IPS-NIHi11 (cell line): ENCODE measurements at places on chromosomes 1 and 21.

DNA sequence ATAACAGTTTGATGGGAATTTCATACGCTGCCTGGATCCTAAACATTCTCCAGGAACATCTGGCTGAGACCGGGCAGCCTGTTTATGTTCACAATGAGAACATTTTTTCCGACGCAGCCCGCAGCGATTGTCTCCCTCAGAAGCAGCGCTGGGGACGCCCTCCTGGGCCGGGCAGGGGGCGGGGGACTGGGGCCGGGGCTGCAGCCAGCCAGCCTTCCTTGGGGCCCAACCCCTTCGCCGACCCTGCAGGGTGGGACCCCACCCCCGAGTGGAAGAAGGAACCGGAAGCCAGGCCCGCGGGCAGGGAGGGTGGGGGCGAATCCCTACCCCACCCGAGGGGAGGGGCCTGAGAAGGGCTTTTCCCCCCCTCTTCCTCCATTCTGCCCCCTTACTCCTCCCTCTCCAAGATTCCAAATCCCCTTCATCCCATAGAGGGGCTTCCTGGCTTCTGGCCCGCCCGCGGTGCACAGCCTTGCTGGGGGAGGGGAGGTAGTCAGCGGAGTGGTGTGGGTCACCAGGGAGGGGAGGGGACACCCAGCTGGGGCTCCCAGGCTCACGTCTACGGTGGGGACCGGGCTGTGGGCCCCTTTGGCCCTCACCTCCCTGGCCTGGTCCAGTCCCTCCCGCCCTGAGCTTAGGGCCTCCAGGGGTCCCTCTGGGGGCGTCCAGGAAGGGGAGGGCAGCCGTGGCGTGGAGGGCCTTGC is 60.6 kb downstream of the WNT9A start:
- DNase-seq: peak; percentile 83

GRCh38 chr21:27633631-27634030 is 666.7 kb upstream of the ADAMTS5 start:
- no peak for DNase-seq

- DNase-seq: no peak
Observed at GRCh38 chr1:111366256-111366655, 61.3 kb downstream of the OVGP1 start.

GRCh38 chr1:151715726-151716404 is 738 bp downstream of the CELF3 start:
- DNase-seq: peak; percentile 67

DNA sequence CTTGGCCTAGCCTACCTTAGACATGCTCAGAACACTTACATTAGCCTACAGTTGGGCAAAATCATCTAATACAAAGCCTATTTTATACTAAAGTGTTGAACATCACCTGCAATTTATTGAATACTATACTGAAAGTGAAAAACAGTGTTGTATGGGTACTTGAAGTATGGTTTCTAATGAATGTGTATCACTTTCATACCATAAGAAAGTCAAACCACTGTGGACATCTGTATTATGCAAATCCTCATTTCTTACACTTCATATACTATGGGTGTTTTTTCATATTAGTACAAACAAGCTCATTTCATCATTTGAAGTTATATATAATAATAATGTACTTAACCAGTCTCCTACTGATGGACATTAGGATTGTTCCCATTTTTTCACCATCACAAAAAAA is 41.2 kb downstream of the TDRD5 start:
- no peak for DNase-seq
